ENCODE measurements at places on chromosomes 4 and X.

- no peak for DNase-seq
Measured at GRCh38 chrX:10741003-10741402, 120.6 kb upstream of the MID1 start.

GRCh38 chrX:110877326-110877725, 81.7 kb upstream of the CHRDL1 start:
- no peak for DNase-seq

DNA sequence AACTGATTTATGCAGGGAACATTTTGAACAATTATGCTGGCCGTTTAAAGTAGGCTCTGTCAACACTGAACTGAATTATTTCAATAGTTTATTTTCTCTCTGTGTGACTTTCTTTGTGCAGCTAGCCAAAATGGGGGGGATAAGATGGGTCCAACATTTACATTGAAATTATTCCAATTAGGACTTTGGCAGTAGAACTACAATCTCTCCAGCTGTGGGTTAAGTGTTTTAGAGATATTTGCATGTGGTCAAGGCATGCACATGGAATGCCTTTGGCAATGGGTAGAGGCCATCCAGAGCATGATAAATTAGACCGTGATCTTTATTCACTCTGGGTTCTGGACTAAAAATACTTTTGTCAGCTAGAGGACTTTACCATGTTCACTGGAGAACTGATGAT, 107.9 kb upstream of the ELOVL6 start:
- DNase-seq, result no peak

- DNase-seq, result no peak
Measured at GRCh38 chr4:186132577-186133242, 28.2 kb downstream of the FAM149A start.

DNA sequence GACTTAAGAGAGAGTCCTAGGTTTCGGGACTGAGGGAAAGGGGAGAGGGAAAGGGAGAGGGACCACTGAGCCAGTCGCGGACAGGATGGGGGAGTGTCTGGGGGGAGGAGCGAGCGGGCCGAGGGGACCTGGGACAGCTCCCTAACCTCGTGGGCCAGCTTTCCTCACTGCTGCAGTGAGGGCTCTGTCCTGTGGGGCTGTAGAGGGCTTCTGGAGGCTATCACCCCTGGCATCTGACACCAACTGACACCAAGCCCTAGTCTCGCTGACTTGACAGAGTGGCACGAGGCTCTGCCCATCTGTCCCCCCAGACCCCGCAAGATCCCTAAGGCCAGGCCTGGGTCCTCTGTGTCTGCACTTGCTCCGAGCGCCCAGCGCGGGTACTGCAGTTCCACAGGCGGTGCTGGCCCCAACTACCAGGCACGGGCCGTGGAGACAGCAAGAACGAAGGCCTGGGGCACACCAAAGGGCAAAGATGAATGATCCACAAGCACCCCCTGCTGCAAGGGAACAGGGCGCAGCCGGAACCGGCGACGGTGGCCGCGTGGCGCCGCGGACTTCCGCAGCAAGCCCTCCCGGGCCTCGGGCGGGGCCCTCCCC, 465 bp downstream of the HAUS7 start:
- DNase-seq, result no peak

DNA sequence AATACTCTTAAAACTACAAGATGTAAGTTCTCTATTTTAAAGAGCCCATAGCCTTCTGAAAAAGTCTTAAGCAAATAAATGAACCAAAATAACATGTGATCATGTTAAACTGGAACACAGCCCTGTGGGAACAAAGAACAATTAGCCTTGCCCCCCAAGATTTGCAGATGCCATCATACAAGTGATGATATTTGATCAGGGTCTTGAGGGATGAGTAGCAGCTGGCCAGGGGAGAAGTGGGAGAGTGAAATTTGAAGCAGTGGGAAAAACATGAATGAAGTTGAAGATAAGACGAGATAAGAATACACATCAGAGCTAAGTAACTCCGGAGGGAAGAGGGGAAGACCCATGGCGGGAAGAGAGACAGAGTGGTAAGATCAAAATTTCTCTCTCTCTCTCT, 450.1 kb upstream of the FTHL17 start:
- no peak for DNase-seq
